ENCODE measurements at places on chromosomes 4 and X. TPM values are rescaled to one million over a fixed set of nuclear protein-coding genes. Genes with fewer than 3 reads are reported as not detected.
A peak's percentile ranks its signal among the peaks of the same experiment; 100 is the strongest.

GRCh38 chr4:120816296-120816965, 106.1 kb downstream of the PRDM5 start:
- H3K27ac ChIP-seq = no peak overlapping the region
- H3K4me1 ChIP-seq = no peaks in the 10 kb centered on the region
- no peak overlapping the region for H3K4me3 ChIP-seq

- H3K4me1 ChIP-seq = peaks cover 2% of the 10 kb centered on the region
- H3K27me3 ChIP-seq = no peaks in the 10 kb centered on the region
- peaks cover 6% of the 10 kb centered on the region for H3K36me3 ChIP-seq
- no peak for DNase-seq
- no peak overlapping the region for H3K4me3 ChIP-seq
Observed at GRCh38 chrX:124426288-124427169, 80.2 kb downstream of the SH2D1A start.

DNA sequence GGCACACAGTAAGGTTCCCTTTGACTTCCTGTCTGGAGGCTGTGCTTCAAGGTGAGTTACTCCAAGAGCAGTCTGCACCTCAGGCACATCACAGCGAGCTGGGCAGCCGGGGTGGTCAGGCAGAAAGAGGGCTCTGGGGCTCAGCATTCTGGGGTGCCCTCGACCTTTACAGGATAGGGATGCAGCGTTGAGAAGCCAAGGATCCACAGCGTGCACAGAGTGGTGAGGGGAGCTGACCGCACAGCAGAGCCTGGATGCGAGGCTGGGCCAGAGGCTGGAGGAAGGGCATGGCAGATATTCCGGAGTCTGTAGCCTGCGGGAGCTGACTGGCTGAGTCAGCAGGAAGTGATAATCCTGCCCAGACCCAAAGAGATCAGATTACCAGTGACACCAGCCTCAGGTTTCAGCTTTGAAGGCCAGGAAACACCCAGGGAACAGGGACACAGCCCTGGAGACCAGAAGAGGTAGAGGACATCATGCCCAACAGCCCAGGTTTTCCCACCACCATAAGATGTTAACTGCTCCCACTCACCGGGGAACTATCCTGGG, 38.4 kb upstream of the PDLIM3 start:
- no peak overlapping the region for H3K27ac ChIP-seq
- H3K27me3 ChIP-seq = no peaks in the 10 kb centered on the region
- H3K36me3 ChIP-seq = no peaks in the 10 kb centered on the region
- peak overlapping the region; percentile 8 for H3K4me3 ChIP-seq
- H3K4me1 ChIP-seq = peaks cover 3% of the 10 kb centered on the region

DNA sequence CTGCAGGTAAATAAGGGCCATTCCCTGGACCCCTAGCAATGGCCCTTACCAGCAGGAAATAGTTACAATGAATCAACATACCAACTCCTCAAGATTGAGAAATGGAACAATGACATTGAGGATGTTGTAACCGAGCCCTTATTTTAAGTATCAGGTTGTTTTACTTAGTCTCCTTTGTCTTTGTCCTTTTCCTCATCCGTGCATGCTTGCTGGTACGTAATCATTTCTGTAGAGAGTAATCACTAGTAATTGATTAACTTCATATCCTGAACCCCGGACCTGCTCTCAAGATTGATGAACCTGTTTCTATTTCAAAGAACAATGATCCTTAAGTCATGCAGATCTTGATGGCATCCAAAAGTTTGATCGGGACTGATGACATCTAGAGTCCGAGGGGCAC, 98.6 kb upstream of the LANCL3 start:
- no peaks in the 10 kb centered on the region for H3K27me3 ChIP-seq
- peaks cover 23% of the 10 kb centered on the region for H3K4me1 ChIP-seq
- DNase-seq = no peak

DNA sequence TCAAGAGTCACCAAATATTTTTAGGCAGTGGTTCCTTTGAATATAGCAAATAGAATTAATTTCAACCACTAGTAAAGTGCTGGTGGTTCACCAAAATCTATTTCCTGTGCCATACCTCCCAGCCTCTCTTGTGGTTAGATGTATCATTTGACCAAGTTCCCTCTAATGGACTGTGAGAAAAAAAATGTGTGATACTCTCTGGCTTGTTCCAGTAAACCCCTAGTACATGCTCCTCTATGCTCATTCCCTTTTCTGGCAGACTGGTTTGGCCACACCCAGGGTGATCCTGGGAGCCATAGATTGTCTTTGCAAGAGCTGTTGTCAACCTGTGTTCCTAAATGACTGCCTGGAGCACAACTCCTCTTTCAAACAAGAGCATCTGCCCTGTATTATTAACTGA, 109.5 kb downstream of the FRAS1 start:
- DNase-seq = no peak
- no peaks in the 10 kb centered on the region for H3K36me3 ChIP-seq
- no peak overlapping the region for H3K4me3 ChIP-seq
- H3K4me1 ChIP-seq = peaks cover 6% of the 10 kb centered on the region

DNA sequence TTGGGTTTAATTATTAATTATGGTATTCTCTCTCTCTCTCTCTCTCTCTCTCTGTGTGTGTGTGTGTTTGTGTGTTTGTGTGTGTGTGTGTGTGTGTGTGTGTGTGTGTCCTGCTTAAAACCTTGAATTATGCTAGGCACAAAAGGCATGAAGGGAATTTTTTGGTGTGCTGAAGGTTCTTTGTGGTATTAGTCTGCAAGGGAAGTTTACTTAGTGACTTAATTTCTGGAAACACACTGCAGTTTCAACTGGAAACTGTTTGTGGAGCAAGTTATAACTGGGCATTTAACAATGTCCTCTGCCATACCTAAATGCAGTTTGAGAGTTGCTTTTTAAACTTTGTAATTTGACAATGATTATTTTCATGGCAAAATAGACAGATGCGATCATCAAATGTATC, 111.7 kb downstream of the FRMPD4 start:
- H3K4me1 ChIP-seq = no peaks in the 10 kb centered on the region
- H3K36me3 ChIP-seq = no peaks in the 10 kb centered on the region
- no peak overlapping the region for H3K27ac ChIP-seq

PDE5A gene
- total RNA-seq = 15.7 TPM

DNA sequence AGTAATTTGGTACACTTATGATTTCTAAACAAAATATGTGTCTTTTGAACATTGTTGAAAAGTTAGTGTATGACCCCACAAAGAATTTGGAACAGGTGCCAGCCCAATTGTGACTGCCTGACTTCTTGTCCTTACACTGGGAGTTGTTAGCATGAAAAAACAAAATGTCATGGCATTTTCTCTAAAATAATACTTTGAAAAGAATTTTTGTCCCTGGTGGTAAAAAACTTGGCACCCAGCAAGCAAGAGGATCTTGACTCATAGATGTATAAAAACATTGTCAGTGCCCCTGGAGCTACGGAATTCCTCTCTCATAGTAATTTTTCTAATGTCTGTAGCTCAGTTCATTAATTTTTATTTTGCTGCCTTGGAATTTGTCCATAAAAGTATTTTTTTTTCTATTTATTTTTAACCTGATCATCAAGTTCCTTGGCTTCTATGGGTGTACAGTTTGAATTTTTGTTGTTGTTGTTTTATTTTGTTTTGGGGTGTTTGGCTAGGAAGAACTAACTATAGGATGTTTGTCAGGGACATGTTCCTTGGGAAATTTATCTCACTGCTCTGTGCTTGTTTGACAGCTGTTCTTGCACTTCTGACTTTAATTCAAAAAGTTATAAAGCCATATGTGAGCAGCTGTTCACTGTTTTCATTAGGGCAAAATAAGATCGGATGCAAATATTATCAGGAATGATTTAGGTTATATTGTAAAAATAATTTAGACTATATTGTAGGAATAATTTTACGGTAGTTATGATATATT, 95.4 kb upstream of the NUDT6 start:
- DNase-seq = no peak
- H3K4me3 ChIP-seq = no peak overlapping the region
- no peaks in the 10 kb centered on the region for H3K4me1 ChIP-seq
- no peak overlapping the region for H3K27ac ChIP-seq
- peaks cover 42% of the 10 kb centered on the region for H3K36me3 ChIP-seq

KIAA1210 gene
- total RNA-seq = not detected

DNA sequence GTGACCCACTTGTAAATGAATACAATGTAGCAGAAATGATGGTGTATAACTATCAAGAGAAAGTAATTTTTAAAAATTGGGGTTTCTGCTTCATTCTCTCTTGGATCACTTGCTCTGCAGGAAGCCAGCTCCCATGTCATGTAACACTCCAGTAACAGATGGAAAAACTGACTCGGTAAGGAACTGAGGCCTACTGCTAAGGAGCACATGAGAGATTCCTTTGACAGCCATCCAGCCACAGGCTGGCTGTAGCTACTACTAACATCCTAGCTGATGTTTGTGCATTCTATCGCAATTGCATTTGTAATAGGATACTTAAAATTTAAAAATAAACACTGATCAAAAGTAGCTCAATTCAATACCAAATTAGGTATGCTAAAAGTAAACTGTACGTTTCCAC, 102.3 kb upstream of the MAB21L2 start:
- H3K27ac ChIP-seq = no peak overlapping the region

DNA sequence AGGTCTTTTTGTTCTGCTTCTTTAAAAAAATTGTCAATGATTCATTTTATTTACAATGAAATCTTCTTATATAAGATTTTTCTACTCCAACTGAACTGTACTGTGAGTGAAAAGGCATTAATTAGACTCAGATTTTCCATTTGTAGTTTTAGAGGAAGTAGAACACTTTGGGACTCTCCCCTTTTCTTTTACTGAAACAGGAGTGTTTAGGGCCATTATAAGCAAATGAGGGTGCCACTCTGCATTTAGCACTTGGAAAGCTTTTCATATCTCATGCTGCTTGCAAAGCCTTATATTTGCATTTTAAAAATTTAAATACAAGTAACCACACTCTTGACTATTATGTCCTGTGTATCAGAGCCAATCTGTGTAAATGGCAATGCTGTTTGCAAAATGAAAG, 584.3 kb downstream of the KLHL13 start:
- no peak overlapping the region for H3K27ac ChIP-seq
- H3K36me3 ChIP-seq = no peaks in the 10 kb centered on the region
- no peaks in the 10 kb centered on the region for H3K27me3 ChIP-seq
- DNase-seq = no peak
- no peak overlapping the region for H3K4me3 ChIP-seq

BTK gene
- 0.09 TPM for total RNA-seq

DCAF4L1 gene
- total RNA-seq = 0.07 TPM

CHM gene
- total RNA-seq = 23.9 TPM

DNA sequence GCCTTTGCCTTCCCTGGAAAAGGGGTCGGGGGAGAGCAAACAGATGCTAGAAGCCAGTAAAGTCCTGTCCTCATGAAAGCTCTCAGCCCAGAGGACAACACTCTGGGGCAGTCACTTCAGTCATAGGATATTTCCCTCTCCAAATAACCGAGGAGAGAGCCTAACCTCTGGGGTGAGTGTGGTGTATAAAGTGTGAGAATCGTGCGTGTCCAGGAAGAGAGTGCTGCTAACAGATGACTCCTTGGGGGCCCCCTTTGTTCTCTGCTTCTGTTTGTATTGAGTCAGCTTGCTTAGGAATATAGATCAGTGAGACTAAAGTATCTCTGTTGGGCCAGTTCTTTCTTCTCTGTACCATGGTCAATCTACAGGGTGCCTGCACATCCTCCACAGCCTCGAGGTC, 247.2 kb downstream of the PALLD start:
- H3K36me3 ChIP-seq = no peaks in the 10 kb centered on the region
- H3K27me3 ChIP-seq = no peaks in the 10 kb centered on the region
- no peak overlapping the region for H3K27ac ChIP-seq
- H3K4me1 ChIP-seq = no peaks in the 10 kb centered on the region
- no peak overlapping the region for H3K4me3 ChIP-seq
- no peak for DNase-seq

TCEAL6 gene
- not detected for total RNA-seq

DNA sequence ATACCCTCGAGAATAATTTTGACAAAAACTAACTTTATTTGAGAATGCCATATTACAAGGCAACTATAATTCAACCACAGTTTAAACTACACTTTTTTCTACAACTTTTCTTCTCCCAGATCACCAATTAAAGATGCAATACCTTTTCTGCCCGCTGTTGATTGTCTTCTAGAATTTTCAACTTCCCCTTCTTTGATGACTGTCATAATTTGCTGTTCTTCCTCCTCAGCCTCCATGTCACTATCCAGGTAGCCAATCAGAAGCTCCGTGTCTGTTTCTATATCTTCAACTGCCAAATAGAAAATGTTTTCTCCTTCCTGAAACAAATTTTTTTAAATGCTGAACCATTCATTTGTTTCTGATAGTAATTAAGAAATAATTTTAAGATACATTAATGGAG, 101.5 kb downstream of the PRDM5 start:
- no peak for DNase-seq
- H3K27me3 ChIP-seq = no peaks in the 10 kb centered on the region
- H3K27ac ChIP-seq = no peak overlapping the region
- H3K36me3 ChIP-seq = no peaks in the 10 kb centered on the region
- no peak overlapping the region for H3K4me3 ChIP-seq
- H3K4me1 ChIP-seq = peaks cover 3% of the 10 kb centered on the region

GRCh38 chrX:10634392-10635161, 14.2 kb upstream of the MID1 start:
- peaks cover 21% of the 10 kb centered on the region for H3K36me3 ChIP-seq
- no peaks in the 10 kb centered on the region for H3K27me3 ChIP-seq
- DNase-seq = no peak

- no peak overlapping the region for H3K27ac ChIP-seq
- no peaks in the 10 kb centered on the region for H3K36me3 ChIP-seq
Observed at GRCh38 chr4:103405415-103405814, 207.3 kb upstream of the CENPE start.

GRCh38 chr4:185210102-185210981, 944 bp downstream of the SNX25 start:
- no peaks in the 10 kb centered on the region for H3K27me3 ChIP-seq
- no peak overlapping the region for H3K27ac ChIP-seq
- peaks cover 5% of the 10 kb centered on the region for H3K4me1 ChIP-seq
- peak overlapping the region; percentile 92 for H3K4me3 ChIP-seq
- peaks cover 3% of the 10 kb centered on the region for H3K36me3 ChIP-seq

GRCh38 chrX:92231391-92231790, 452.2 kb downstream of the PCDH11X start:
- H3K27me3 ChIP-seq = no peaks in the 10 kb centered on the region
- peaks cover 6% of the 10 kb centered on the region for H3K4me1 ChIP-seq
- no peak overlapping the region for H3K4me3 ChIP-seq
- H3K36me3 ChIP-seq = peaks cover 4% of the 10 kb centered on the region
- no peak for DNase-seq

DNA sequence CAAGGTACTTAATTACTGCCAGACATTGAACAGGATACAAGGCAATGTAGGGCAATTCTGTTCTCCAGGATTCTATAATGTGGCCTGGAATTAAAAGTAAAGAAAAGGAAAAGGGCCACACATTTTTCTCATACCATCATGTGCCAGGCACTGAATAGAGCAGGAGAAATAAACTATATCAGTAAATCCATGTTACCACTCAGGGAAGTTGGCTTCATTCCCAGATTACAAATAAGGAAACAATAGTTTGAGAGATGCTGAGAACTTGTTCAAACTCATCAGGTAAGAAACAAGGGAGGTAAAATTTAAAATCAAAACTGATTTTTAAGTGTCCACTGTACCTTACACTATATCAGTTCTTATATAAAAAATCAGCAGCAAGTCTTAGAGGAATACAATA, 645.0 kb upstream of the ATOH1 start:
- no peak for DNase-seq
- H3K36me3 ChIP-seq = no peaks in the 10 kb centered on the region
- H3K27ac ChIP-seq = no peak overlapping the region
- H3K4me3 ChIP-seq = no peak overlapping the region
